ENCODE measurements at places on chromosomes 5 and 9.

DNA sequence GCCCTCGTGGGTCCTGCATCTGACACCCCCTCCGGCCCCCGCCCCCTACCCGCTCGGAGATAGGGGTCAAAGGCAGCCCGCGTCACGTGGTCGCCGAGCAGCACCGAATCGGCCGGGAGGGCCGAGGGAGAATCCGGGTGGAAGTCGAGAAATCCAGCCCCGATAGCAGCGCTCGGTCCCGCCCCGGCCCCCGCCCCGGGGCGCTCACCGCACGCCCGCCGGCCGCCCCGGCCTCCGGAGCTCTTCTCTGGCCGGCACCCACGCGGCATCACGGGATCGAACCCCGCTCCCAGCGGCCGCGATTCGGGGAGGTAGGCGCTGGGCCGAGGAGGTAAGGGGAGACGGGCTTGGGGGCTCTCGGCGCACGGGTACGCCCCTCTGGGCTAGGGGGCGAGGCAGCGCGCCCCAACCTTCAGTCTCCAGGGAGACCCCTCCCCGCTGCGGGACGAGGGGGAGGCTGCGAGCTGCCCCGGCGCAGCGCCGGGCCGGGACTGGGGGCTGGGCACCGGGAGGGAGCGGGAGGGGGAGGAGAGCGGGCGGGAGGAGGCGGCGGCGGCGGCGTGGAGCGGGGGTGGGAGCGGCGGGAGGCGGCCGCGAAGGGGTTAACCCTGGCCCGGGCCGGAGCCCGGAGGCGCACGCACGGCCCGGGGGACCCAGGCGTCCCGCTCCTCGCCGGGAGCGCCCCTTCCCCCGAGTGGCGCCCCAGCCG, 22.1 kb upstream of the NDST1 start:
- peak; percentile 32 for DNase-seq

GRCh38 chr5:143957455-143957854, 145.5 kb downstream of the HMHB1 start:
- DNase-seq: no peak

GRCh38 chr9:127225801-127226625, 38.6 kb upstream of the GARNL3 start:
- no peak for DNase-seq

- peak; percentile 66 for DNase-seq
Observed at GRCh38 chr5:134371834-134372340, 518 bp downstream of the UBE2B start.

DNA sequence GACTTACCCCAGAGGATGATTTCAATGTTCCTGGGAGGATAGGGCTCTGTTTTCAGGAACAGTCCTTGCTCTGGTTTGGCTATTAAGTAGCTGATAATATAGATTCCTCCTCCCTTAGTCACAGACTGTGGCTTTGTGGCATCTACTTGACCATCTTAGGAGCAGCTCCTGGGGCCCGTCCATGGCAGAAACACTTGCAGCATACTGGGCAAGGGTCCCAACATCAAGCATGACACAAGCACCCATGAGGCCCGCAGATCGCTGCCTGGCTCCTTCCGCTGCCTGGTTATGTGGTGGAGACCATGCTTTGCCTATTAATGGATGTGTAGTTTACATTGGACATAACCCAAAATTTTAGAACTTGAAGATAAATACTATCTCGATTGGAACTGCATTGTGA, 170.1 kb downstream of the ICE1 start:
- DNase-seq: no peak

DNA sequence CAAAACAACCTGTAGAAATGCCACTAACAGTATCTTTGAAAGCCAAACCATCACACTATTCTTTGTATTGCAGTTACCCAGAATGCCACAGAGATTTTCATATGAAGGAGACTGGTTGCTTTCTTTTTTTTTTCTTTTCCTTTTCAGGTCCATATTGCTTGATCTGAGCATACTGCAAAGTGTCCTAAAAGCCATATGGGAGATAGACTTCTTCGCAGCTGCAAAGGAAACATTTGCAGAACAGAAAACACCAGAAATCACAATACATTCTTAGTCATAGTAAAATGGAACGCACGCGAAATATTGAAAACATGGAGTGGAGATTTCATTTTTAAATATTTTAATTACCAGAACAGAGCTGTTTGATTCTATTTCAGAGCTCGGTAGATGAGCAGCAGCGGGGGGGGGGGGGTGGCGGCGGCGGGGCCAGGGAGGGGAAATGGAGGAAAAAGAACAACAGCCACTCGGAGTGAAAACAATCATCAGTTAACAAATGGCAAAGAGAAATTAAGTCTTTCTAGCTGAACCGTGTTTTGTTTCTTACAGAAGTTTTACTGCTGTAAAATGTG, 284.1 kb downstream of the NFIB start:
- DNase-seq: no peak

DNA sequence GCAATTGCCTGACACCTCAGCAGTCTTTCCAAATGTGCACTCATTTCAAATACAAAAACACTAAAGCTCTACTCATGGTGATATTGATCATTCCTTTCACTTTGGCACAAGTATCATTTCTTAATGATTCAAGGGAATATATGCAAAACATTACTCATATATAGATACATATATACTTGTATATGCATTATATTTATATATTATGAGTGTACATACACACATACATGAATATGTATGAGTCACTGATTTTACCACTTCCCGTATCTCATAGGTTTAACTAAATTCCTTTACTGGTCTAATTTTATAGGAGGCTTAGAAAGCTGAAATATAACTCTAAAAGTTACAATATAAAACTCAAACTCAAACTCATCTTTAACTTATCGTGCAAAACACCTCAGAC, 156.5 kb downstream of the CDH9 start:
- no peak for DNase-seq

DNA sequence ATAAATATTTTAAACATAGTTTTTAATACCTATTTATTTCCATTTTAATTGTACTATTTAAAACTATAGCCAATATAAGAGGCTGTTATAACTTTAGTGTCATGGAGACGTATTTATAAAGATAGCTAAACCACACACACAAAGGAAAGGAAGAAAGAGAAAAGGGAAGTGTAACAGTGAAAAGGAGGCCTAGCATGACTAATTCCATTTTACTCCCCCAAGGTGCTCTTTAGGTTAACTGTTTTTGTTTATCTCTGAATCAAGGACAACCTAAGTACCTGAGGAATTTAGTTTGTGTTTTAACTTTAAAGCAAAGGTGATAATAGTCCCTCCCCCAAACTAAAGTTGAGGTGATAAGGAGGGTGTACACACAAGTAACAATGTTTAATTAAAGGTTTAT, 1188.9 kb upstream of the C9orf72 start:
- DNase-seq: no peak

DNA sequence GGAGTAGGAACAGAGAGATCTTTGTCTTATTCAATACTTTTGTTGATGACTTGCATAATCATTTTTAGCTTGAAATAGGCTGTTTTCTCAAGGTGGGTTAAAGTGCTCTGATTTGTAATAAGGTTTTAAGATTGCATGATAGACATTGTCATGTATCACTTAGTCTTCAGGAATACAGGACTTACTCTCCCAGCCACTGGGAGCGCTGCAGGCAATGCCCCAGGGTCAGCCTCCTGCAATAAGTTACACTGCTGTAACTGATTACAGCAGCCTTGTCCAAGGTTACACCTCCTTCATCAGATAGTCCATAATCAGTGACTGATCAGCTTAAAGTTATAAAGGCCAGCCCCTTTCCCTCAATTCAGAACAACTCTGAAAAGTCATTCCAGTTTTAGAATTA, 218.6 kb downstream of the ESM1 start:
- no peak for DNase-seq

DNA sequence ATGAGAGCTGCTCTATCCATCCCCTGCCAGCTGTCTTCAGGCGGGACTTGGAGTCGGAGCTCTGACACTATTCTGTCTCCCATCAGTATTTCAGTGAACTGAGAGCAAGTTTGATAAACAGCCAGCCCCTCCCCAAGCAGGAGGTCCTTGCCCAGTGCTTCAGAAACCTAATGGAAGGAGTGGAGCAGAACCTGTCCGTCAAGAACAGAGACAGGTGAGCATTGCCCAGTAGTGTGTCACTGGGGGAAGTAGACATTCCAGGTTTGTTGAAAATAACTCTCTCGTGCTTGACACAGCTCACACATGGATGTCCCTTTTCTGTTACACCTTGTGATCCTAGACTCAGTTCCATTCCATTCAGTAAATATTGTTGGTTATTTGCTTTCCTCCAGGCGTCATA, 13.2 kb upstream of the TLX3 start:
- no peak for DNase-seq
